ENCODE measurements at places on chromosomes 4 and X.

DNA sequence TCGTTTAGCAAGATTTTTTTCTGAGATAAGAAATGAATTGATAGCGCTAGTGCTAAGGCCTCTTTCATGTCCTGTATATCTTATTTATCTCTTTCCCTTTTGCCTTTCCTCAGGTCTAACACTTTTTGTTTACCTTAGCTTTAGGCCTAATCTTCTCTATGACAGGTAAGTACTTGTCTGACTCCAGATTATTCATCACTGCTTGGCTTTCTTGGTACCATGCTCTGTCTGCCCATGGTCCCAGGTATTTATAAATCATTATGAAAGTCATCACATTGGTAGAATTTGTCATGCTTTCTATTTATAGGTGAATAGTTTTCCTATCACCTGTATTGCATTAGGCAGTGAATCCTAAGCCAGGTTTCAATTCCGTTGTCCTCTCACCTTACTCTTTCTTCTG, 99.5 kb upstream of the CTSO start:
- DNase-seq = no peak

DNA sequence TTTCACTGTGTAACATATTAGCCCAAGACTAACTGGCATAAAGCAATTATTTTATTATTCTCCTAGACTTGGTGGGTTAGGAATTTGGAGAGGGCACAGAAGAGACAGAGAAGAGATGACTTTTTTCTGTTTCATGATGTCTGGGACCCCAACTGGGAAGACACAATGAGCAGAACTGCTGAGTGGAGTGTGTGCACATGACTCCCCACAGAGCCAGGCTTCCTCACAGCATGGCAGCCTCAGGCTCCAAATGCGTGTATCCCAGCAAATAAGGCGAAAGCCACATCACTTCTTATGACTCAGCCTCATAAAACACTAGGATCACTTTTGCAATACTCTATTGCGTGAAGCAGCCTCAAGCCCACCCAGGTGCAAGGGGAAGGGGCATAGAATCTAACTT, 68.4 kb downstream of the MFAP3L start:
- no peak for DNase-seq

DNA sequence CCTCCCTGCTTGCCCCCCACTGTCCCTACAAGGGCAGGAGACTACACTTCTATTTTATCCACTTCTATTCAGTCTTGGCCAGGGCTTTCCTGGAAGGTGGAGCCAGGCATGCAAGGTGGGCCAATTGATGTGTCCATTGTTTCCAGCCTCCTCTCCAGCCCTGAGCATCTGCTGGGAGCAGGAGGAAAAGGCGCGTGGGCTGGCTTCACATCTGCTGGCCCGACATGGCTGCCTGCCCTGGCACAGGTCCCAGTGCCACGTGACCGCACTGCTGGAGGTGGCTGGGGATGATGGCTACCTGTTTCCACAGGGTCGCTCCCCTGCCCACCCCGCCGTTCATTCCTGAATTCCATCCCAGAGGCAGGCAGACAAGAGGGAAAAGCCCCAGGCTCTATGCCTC, 247.7 kb downstream of the AFAP1 start:
- DNase-seq = no peak

GRCh38 chr4:52586069-52586468, 73.0 kb downstream of the USP46 start:
- DNase-seq = no peak

Measured in transverse colon (tissue), 4 donors.